ENCODE measurements at places on chromosomes 6 and 20.

DNA sequence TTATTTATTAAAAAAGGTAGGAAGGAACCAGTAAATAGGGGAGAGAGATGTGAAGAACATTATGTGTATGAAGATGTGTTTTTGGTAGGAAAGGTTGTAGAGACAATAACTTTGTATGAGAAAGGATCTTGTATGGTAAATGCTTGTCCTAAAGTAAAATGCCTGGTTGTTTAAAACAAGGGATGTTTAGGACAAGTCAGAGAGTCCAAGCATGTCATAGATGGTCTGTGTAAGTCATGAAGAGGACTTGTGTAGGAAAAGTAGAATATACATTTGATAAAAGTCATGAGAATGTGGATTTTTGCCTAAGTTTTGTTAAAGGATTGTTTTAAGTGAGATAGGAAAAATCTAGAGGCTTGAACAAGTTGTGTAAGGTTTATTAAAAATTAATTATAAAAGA lies 325.1 kb downstream of the CDH26 start:
- no peak for DNase-seq

DNA sequence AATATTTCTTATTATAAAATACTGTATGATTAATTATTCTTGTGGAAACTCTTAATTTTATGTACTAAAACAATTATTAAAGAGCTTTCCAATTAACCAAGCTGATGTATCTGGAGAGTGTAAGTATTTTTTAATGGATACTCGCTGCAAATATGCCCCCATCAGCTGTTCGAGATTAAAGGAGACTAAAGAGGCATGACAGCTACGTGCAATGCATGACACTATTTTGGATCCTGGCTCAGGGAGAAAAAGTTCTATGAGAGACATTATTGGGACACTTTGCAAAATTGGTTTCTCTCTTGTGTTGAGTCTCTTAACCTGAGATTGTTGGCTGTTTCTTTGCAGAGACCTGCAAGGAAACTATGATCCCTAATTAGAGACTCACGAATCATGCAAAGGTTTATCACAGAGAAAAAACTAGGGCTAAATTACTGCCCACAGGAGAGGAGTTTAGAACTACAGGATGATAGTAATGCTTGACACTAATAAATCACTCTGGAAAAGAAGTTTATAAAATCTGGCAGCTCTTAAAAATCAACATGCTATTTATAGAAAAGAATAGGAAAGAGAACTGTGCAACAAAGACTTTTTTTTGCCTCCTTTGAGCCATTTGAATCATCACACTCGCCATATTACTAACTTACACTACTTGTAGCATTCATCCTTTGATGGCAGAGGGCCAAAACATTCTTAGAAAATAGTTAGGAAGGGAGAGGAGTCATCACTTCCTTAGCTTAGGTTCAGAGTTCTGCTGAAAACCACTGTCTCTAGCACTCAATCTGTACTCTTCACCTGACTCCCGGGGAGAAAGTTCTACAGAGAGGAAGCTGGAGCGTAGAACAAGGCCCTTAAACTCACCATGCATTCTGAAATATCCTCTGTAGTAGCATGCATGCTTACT lies 25.3 kb downstream of the NRN1 start:
- no peak for DNase-seq

DNA sequence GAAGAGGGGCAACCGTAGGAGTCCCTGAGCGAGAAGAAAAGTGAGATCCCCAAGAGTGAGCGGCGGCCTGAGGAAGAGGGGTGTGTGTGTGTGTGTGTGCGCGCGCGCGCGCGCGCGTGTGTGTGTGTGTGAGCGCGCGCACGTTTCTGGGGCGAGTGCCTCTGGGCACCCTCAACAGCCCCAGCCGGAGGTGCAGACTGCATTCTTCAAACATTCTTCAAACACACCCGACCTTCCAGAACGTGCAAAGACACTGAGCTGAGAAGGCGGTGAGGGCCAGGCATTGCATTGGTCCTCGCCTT lies 76.2 kb upstream of the FOXP4 start:
- no peak for DNase-seq

GRCh38 chr6:44921798-44922197 lies 406.3 kb upstream of the RUNX2 start:
- DNase-seq = no peak

DNA sequence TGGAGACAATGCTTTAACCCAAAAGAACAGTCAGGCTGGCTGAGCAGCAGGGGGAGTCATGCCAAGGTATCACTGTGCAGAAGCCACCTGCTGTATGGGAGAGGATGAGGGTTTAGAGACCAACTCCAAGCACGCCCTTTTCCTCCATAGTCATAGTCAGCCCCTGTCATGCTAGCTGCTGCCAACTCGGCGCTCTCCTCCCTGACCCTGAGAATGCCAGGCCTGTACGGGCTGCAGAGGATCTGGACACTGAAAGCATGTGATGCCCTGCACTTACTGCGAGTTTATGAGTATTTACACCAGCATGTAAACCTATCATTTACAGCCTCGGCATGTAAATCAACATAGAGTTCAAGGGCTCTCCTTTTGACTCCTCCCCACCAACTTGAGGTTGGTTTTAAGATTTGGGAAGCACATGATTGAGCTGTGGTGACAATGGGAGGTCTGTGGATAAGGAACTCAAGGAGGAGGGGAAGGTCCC lies 11.7 kb upstream of the SCUBE3 start:
- no peak for DNase-seq

GRCh38 chr6:146968041-146968760 lies 236.0 kb upstream of the STXBP5 start:
- DNase-seq = no peak

- DNase-seq = no peak
These were observed 129.7 kb downstream of the SLC22A3 start for GRCh38 chr6:160477901-160478300.

GRCh38 chr20:51917886-51918535 lies 115.7 kb upstream of the SALL4 start:
- no peak for DNase-seq

- DNase-seq = no peak
These were observed 76.8 kb upstream of the SIRPG start for GRCh38 chr20:1734269-1734858.

DNA sequence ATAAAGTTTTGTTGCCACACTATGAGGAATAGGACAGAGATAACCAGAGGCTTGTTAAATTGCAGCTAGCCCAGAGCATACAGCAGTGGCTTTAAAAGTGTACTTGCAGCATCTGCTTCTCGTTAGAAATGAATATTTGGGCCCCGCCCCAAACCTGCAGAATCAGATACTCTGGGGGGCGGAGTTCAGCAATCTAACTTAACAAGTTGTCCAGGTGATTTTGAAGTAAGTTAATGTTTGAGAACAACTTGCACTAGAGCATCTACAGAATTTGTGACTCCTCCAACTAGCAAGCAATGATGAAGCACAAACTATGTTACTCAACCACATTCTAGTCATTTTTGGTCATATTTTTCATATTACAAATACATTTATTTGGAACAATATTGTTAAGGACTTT lies 10.6 kb upstream of the SUPT3H start:
- DNase-seq = no peak

DNA sequence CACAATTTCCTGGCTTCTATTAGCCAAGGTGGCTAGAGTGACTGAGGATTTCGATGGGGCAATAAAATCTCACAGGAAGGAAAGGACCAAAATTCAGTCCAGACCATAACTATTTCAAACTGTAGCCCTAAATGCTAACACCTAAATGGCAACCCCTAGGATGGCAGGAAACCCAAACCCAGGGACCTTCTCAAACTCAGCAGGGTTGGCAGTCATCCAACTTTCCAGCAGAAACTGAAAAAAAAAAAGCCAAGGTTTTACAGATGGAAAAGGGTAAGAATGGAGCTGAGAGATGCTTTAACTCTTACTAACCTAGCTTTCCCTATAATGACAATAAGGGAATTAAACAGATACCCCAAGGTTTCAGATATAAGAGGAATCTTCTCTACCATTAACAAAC lies 10.5 kb downstream of the IBTK start:
- DNase-seq = no peak

GRCh38 chr6:31179896-31180295 lies 9.4 kb upstream of the POU5F1 start:
- no peak for DNase-seq

GRCh38 chr6:111604259-111605099 lies 1.2 kb downstream of the TRAF3IP2 start:
- no peak for DNase-seq

DNA sequence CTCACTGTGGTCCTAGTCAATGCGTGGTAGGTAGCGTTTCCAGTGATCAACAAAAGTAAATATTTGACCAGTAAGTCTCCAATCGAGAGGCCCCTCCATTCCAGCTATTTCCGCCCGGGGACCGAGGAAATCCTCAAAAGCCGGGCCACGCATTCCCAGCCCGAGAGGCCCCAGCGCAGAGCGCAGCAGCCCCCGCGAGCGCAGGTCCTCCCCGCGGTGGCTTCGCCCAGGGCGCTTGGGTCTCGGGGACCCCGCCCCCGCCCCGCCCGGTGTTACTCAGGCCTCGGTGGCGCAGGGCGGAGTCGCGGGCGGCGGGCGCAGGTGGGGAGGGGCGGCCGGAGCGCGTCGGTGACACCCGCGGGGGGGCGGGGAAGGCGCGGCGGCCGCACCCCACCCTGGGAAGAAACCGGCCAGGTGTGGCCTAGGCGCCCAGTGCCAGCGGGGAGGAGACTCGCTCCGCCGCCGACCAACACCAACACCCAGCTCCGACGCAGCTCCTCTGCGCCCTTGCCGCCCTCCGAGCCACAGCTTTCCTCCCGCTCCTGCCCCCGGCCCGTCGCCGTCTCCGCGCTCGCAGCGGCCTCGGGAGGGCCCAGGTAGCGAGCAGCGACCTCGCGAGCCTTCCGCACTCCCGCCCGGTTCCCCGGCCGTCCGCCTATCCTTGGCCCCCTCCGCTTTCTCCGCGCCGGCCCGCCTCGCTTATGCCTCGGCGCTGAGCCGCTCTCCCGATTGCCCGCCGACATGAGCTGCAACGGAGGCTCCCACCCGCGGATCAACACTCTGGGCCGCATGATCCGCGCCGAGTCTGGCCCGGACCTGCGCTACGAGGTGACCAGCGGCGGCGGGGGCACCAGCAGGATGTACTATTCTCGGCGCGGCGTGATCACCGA lies at the start of gene DSP:
Gene DSP, plus strand, starts transcription at position 497 of the 890 bp plus-strand sequence. Its CDS starts 245 bp downstream, at position 742.
- DNase-seq = no peak

GRCh38 chr6:13391537-13391936 lies 63.2 kb upstream of the TBC1D7 start:
- DNase-seq = no peak

GRCh38 chr20:4763261-4763660 lies 41.6 kb downstream of the PRND start:
- DNase-seq = no peak

- DNase-seq = no peak
These were observed 749.5 kb downstream of the KIF16B start for GRCh38 chr20:15823718-15824117.

- DNase-seq = no peak
These were observed 20.0 kb upstream of the HIVEP1 start for GRCh38 chr6:11992086-11992485.

GRCh38 chr20:16555754-16556153 lies 17.5 kb downstream of the KIF16B start:
- DNase-seq = no peak

GRCh38 chr6:15519681-15520080 lies 143.1 kb downstream of the DTNBP1 start:
- no peak for DNase-seq

GRCh38 chr6:127343809-127344659 lies 625 bp upstream of the ECHDC1 start:
- DNase-seq = no peak

GRCh38 chr6:23445157-23445710 lies 680.8 kb upstream of the NRSN1 start:
- DNase-seq = no peak

DNA sequence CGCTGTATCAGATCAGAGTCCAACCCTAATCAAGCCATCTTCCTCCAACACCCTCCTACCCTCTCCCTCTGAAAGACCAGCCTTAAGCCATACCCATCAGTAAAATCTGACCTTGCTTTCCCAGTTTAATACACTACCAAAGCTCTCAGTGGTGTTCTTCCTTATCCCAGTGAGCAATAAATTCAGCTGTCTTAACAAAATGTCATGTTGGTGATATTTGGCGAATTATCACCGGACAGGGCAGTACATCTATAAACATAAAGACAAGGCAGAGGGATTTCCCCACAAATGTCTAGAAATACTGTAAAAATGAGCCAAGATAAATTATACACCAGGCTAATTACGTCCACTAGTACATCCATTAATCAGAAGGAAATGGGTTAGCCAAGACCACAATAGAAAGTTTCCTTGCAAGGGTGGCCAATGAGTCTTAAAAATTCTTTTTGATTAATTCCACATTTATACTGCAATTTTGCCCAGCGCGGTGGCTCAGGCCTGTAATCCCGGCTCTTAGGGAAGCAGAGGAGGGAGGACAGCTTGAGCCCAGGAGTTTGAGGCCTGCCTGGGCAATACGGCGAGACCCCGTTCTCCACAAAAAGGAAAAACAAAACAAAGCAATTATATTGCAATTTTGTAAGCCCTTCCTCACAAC lies 905 bp downstream of the RARS2 start:
- DNase-seq = no peak

DNA sequence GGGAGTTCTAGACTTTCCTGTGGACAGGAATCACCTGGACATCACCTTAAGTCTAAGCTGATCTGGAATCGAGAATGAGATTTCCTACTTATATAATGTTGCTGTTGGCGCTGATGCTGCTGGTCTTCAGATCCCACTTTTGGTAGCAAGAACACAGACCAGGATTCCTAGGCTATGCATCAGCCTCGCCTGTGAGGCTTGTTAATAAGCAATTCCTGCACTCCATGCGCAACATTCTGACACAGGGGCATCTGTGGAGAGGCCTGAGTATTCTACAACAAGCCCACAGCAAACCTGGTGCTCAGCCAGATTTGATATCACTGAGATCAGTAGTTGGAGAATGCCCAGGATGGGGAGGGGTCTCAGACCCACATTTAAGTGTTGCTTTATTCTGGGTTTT lies 52.0 kb upstream of the TRIM26 start:
- DNase-seq = no peak

DNA sequence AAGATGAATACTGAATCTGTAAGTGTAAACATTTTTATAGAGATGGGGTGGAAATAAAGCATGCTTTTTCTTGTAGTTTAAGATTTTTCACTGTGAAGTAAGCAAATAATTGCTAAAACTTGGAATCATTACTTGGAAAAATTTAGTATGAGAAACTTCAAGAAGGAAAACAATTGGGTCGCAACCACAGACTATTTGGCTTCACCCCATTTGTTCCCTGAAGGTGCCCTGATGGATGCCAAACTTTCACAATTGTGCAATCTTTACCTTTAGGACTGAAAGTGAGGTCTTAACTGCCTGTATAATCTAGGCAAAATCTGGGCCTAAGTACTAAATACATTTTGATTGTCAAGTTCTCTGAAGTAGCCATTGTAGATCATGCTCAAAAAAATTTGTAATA lies 330.1 kb downstream of the HDGFL1 start:
- DNase-seq = no peak

DNA sequence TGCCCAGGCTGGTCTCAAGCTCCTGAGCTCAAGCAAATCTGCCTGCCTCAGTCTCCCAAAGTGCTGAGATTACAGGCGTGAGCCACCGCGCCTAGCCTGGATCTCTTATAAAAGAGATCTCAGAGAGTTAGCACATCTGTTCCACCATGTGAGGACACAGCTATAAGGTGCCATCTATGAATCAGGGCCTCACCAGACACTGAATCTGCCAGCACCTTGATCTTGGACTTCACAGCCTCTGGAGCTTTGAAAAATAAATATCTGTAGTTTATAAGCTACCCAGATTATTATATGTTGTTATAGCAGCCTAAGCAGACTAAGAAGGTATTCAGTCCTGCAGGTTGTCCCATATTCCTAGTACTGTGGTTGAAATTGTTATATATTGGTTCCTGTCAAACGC lies 33.2 kb upstream of the SHLD1 start:
- no peak for DNase-seq

Measured in stimulated activated CD4-positive, alpha-beta T cell treated with anti-CD3 and anti-CD28 coated beads, Interleukin-12 subunit alpha, Interleukin-12 subunit beta, amount 100 ng/mL, for 48 hours (primary cell).